ENCODE measurements at places on chromosomes 11 and 22. TPM values are rescaled to one million over a fixed set of nuclear protein-coding genes. Genes with fewer than 3 reads are reported as not detected.
A peak's percentile ranks its signal among the peaks of the same experiment; 100 is the strongest.

DNA sequence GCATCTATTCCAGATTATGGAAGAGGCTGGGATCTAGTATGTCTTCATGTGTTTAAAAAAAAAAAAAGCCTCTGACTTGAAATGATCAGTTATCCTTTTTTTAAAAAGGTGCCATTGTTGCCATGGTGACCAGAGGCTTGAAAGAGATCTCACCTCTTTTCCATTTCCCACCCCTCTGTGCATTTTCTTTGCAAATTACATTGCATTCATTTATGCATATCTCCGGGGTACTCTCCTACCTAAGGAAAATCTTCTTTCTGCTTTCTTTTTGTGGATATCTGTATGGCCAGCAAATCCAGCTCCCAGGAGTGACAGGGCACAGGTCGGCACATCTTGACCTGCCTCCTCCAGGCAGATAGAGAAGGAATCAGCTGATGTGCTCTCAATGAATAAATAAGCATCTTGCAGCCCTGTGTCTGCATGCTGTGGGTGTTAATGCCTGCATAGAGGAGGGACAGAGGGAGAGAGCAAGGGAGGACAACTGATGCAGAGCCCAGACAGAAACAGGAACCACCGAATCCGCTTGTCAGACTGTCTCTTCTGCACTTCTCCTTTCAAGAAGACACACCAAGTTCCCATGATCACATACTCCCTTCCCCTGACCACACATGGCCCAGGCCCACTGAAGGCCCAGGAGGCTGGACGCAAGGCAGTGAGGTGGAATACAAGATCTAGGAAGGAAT is 50.9 kb downstream of the CWC15 start:
- no peak for DNase-seq

- no peak for DNase-seq
Measured at GRCh38 chr22:45423524-45423923, 10.0 kb downstream of the RIBC2 start.

The OR10G8 gene
- total RNA-seq = not detected

GRCh38 chr22:26656891-26657851 is at the start of gene MIAT:
Gene MIAT, plus strand, starts transcription at chr22:26657588.
- no peak for DNase-seq

GRCh38 chr11:7576726-7577290 is 63.0 kb downstream of the PPFIBP2 start:
- peak; percentile 82 for DNase-seq

GRCh38 chr22:42416671-42417230 is 15.5 kb downstream of the NFAM1 start:
- no peak for DNase-seq

GRCh38 chr11:123195188-123196059 is at the start of gene CLMP:
Gene CLMP, minus strand, starts transcription at chr11:123195248. Its CDS starts 308 bp downstream, at chr11:123194940.
- peak; percentile 41 for DNase-seq

The FREY1 gene
- total RNA-seq = not detected

The CELSR1 gene
- 14.2 TPM for total RNA-seq

- peak; percentile 81 for DNase-seq
Measured at GRCh38 chr11:130625578-130626306, 177.3 kb downstream of the ADAMTS15 start.

DNA sequence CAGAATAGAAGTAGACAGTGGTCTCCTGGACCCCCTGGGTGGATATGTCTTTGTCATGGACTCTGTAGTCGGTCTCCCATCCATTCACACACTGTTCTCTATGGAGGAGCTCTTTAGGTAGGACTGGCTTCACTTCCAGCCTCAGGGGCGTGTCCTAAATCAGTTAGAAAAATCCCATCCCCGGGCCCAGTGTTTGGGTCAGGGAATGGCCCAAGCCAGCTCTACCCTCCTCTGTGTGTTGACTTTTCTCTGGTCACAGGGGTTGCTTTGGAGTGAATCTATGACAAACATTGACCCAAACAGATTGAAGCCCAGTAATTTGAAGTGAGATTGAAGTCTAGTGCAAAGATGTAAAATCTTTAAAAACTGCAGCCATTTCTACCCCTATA is 34.0 kb downstream of the WEE1 start:
- no peak for DNase-seq

DNA sequence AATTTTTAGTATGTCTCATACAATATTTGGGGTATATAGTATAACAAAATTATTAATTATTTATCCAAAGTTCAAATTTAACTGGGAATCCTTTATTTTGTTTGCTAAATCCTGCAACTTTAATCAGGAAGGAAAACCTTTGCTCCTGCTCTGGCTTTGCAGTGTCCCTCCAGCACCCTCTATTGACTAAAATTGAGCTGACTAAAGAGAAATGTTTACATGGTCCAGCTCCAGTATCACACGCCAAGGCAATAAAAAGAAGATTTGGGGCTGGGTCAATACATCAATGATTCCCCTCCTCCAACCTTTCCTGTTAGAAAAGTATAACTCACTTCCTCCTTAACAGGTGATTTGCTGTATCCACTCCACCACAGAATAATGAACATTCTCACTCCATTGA is 153.0 kb upstream of the LRRC4C start:
- no peak for DNase-seq

DNA sequence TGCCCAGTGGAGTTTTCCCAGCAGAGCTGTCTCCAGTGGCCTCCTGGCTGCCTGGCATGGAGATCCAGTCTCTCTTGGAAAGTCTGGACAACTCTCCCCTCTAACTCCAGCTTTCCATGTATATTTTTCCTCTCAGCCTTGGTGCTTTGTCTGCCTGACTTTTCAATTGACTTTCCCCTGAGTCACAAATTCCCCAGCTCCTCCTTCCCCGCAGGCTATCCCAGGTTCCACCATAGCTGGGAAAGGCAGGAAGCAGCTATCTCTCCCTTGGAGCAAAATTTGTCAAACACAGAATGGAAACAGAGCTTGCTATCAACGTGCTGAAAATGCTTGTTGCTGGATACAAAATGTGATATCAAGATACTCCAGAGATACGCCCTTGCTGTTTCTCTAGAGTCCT is 384.8 kb downstream of the TMEM135 start:
- no peak for DNase-seq

The NPAS4 gene
- total RNA-seq = 2.7 TPM

The HORMAD2 gene
- total RNA-seq = not detected

The RAG1 gene
- total RNA-seq = 0.99 TPM

DNA sequence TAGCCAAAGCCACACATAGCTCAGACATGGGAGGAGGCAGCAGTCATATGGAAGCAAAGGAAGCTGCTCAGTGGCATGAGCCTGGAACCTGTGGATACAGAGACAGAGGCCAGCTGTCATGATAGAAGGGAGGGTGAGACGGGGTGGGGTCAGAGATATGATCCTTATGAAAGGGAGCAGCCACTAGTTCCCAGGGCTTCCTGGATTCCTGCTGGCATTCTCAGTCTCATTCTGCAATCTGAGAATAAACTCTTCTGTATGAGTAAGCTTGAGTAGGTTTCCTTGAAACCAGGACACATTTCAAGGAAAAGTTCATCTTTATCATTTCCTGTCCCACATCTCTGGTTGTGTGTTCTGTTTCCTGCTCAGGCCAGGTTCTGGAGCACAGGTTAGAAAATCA is 220.2 kb upstream of the SNX19 start:
- no peak for DNase-seq

GRCh38 chr11:86983021-86983488 is 27.9 kb upstream of the FZD4 start:
- DNase-seq = no peak

- DNase-seq = no peak
Measured at GRCh38 chr11:35343033-35343598, 76.2 kb downstream of the SLC1A2 start.

The NCF4 gene
- 10.2 TPM for total RNA-seq
